ENCODE measurements at places on chromosomes 5 and 9.

DNA sequence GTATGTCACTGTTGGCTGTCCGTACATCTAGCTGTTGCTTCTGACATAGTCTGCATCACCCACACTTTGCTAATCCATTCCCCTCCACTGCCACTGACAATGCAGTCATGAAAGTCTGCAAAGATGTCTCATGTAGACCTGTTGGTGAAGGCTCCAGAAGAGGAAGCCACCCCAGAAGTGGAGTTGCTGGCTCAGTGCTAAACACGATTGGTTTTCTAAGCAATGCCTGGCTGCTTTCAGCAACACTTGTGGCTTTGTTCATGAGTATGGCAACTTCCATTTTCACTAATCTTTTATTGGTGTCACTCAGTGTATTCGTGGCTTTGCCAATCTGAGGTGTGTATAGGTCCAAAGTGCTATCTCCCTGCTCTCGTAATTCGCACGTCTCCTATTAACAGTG lies 288.1 kb downstream of the GADD45G start:
- DNase-seq, result no peak

GRCh38 chr5:89850513-89850865 lies 559.1 kb downstream of the CETN3 start:
- DNase-seq, result no peak

GRCh38 chr5:112691758-112692157 lies 45.9 kb upstream of the APC start:
- DNase-seq, result no peak

- no peak for DNase-seq
These were observed 635.7 kb downstream of the RAB3C start for GRCh38 chr5:59218424-59219045.

Data from activated T-helper 1 cell treated with Interleukin-2 at 50 U/mL for 16 hours (primary cell).